Natural killer cell (primary cell): ENCODE measurements at places on chromosomes 12 and 14. TPM values are rescaled to one million over a fixed set of nuclear protein-coding genes. Genes with fewer than 3 reads are reported as not detected.

The DEPDC4 gene
- not detected for total RNA-seq

The IAPP gene
- not detected for total RNA-seq

The TDRD9 gene
- total RNA-seq = 2.2 TPM

The ITGB7 gene
- total RNA-seq = 329 TPM

The RD3L gene
- not detected for total RNA-seq

The PSMC1 gene
- total RNA-seq = 84.1 TPM

The LYZ gene
- 146 TPM for total RNA-seq

GRCh38 chr12:83505586-83505985 lies 818.9 kb downstream of the TMTC2 start:
- H3K27me3 ChIP-seq = no peaks in the 10 kb centered on the region
- H3K27ac ChIP-seq = no peak overlapping the region
- no peak overlapping the region for H3K4me3 ChIP-seq
- H3K36me3 ChIP-seq = no peaks in the 10 kb centered on the region
- no peaks in the 10 kb centered on the region for H3K4me1 ChIP-seq

- no peaks in the 10 kb centered on the region for H3K27me3 ChIP-seq
- no peaks in the 10 kb centered on the region for H3K36me3 ChIP-seq
- no peak overlapping the region for H3K4me3 ChIP-seq
- H3K4me1 ChIP-seq = peaks cover 7% of the 10 kb centered on the region
- DNase-seq = no peak
These were observed 75.9 kb downstream of the DUSP16 start for GRCh38 chr12:12486661-12487240.

- H3K27me3 ChIP-seq = no peaks in the 10 kb centered on the region
- H3K36me3 ChIP-seq = no peaks in the 10 kb centered on the region
- no peak for DNase-seq
These were observed 264.9 kb upstream of the LMO3 start for GRCh38 chr12:16870845-16871244.

DNA sequence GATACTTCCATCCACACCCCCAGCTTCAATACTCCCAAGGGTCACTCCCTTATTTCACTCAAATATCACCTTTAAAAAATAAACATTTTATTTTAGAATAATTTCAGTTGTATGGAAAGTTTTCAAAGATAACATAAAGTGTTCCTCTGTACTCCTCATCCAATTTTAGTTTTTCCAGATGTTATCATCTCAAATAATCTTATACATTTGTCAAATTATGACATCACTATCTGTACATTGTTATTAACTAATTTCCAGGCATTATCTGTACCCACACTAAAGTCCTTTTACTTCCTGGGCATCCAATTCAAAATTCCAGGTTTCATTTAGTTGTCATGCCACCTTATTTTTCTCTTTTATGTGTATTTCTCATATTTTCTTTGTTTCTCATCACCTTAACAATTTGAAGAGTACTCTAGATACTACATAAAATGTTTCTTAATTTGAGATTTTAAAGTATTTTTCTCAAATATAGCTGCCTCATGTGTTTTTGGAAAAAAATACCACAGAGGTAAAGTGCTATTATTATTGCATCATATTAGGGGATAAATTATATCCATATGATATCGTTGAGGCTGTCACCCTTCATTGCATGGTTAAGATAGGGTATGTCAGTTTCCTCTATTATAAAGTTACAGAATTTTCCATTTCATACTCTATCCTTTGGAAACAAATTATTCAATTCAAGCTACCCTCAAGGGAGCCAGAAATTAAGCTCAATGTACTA lies 571.0 kb downstream of the SLC6A15 start:
- H3K27me3 ChIP-seq = no peaks in the 10 kb centered on the region
- no peak for DNase-seq
- no peaks in the 10 kb centered on the region for H3K4me1 ChIP-seq
- H3K27ac ChIP-seq = no peak overlapping the region

DNA sequence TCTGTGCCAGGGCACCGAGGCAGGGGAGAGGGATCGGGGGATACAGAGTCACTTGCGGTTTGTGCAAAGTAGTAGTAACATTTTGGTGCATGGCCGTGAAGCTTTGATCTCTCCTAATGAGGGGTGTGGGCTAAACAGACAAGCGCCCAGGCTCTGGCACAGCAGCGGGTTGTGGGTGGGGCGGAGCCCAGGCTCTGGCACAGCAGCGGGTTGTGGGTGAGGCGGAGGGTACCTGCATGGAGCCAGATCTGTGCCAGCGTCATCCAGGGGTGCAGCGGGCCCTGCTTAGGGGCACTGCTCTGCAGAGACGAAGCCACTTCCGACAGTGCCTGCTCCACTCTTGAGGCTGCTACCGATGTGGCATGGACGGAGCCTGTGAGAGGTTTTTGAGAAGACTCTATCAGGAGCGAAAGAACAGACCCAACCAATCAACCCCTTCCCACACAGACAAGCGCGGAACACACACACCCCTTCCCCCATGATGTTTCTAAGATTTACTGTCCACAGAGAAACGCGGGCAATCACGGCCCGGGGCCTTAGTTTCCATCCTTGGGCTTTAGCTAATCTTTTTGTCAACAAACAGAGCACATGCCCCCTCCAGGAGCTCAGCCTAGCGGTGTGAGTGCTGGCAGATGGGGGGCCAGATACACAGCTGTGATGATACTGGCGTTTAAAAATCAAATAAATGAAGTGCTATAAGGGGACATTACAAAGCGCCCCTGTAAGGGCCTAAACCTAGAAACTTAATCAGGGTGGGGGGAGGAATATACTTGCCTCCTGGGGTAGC lies 196.6 kb downstream of the CALM1 start:
- H3K27ac ChIP-seq = no peak overlapping the region
- no peaks in the 10 kb centered on the region for H3K27me3 ChIP-seq
- no peak for DNase-seq
- no peak overlapping the region for H3K4me3 ChIP-seq
- H3K4me1 ChIP-seq = no peaks in the 10 kb centered on the region

- H3K27ac ChIP-seq = no peak within 1 kb of the TSS
- H3K4me1 ChIP-seq = no peaks in the 10 kb centered on the region
- DNase-seq = no peak
- H3K36me3 ChIP-seq = no peaks in the 10 kb centered on the region
These were observed at the start of gene DCN for GRCh38 chr12:91182636-91183455. DCN (minus strand) TSS chr12:91182817; CDS start chr12:91178552, 4,265 bp downstream.

DNA sequence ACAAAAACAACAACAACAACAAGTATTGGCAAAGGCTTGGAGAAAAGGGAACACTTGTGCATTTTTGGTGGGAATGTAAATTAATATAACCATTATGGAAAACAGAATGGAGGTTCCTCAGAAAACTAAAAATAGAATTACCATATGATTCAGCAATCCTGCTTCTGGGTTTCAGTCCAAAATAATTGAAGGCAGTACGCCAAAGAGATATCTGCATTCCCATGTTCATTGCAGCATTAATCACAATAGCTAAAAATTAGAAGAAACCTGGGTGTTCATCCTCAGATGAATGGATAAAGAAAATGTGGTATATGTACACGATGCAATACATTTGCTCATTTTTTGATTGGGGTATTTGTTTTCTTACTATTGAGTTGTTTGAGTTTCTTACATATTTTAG lies 813.0 kb downstream of the NRXN3 start:
- no peaks in the 10 kb centered on the region for H3K36me3 ChIP-seq
- no peak overlapping the region for H3K27ac ChIP-seq
- H3K4me1 ChIP-seq = no peaks in the 10 kb centered on the region
- no peak overlapping the region for H3K4me3 ChIP-seq
- DNase-seq = no peak

DNA sequence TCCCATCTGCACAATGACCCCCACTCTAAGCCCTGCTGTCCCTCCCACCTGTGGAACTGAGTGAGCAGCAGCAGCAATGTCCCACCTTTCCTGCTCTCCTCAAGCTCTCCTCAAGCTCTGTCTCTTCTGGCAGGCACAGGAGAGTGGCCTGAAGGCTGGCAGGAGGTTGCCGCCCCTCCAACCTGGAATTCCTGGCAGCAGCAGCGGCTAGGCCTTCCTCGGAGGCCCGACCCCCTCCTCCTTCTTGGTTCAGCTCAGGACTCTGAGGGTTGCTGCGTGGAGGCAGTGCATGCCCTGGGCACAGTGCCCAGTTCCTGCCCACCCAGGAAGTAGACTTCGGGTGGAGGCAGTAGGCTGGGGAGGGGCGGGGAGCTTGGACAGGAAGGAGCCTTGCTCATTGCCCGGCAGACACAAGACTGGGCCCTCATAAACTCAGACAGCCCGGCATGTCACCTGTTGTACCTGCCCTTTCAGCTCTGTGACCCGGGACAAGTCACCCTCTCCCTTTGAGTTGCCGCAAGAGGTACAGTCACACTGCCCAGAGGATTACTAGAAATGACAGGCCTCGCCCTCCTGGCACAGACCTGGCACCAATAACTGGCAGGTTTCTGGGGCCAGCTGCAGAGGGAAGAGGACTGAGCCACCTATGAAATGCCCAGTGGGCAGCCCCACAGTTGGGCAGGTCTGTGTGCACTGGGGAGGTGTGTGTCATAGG lies 2.1 kb upstream of the SERPINA1 start:
- no peak overlapping the region for H3K4me3 ChIP-seq

DNA sequence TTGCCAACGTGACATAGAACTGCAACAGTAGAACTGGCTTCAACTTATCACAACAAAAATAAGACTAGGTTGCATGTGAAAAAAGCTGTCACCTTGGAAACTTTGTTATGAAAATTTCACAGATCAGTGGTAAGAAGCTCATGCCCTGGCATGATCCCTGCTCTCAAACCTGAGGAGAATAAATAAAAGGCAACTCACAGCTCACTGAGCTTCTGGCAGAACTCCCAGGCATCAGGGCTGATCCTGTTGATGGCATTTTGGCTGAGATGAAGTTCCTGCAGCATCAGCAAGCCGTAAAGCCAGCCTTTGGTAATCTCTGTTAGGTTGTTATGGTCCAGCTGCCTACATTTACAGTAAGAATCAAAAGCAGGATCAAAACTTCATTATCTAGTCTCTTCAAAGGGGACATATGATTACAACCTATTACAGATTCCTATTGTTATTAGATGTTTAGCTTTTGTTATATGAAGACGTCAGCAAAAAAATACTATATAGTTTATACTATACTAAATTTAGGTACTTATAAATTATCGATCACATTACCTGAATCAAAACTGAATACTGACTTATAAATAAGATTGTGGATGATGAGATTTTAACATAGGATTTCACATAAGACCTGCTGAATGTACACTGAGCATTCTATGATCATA lies 32.0 kb downstream of the LRIG3 start:
- no peaks in the 10 kb centered on the region for H3K36me3 ChIP-seq
- no peak overlapping the region for H3K27ac ChIP-seq
- no peaks in the 10 kb centered on the region for H3K4me1 ChIP-seq
- no peaks in the 10 kb centered on the region for H3K27me3 ChIP-seq
- no peak overlapping the region for H3K4me3 ChIP-seq

DNA sequence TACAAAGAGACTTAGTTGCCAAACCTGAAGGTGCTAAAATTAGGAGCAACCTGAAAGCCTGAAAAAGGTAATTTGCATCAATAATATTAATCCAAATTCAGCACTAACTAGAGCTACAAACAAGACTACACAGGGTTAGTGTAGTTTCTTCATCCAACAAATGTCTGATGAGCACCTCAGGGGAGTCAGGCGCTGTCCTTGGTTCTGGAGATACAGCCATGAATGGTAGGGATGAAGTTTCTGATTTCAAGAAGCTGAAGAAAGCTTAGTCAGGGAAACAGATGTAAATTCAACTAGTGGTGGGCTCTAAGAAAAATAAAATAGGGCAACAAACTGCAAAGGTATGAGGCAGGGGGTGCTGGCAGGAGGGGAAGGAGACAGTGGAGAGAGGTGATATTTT lies 266.3 kb downstream of the GLT1D1 start:
- H3K36me3 ChIP-seq = no peaks in the 10 kb centered on the region
- no peaks in the 10 kb centered on the region for H3K4me1 ChIP-seq
- H3K27ac ChIP-seq = no peak overlapping the region
- H3K27me3 ChIP-seq = no peaks in the 10 kb centered on the region

GRCh38 chr14:99649219-99649618 lies 4.3 kb downstream of the HHIPL1 start:
- no peak for DNase-seq
- no peak overlapping the region for H3K27ac ChIP-seq
- H3K27me3 ChIP-seq = peaks cover 6% of the 10 kb centered on the region
- H3K36me3 ChIP-seq = no peaks in the 10 kb centered on the region

- no peaks in the 10 kb centered on the region for H3K4me1 ChIP-seq
- H3K4me3 ChIP-seq = no peak overlapping the region
- no peak for DNase-seq
- no peak overlapping the region for H3K27ac ChIP-seq
- H3K27me3 ChIP-seq = no peaks in the 10 kb centered on the region
These were observed 74.7 kb downstream of the DBX2 start for GRCh38 chr12:44976246-44976645.

DNA sequence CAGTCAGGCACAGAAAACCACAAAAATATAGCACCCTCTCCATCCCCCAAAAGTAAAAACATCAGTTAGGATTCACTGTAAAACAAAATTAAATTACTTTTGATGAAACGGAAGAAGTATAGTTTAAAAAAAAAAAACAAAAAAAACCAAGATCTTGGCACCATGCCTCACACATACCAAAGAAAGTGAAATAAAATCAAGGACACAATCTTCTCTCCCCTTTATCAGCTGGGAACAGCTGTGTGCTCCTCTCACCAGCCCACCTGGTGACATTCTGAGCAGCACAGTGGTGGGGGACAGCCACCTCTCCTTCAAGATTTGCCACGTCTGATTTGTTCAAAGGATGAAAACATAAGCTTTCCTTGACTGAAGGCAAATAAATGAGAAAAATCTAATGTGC lies 55.5 kb downstream of the ESR2 start:
- H3K4me3 ChIP-seq = no peak overlapping the region
- peaks cover 22% of the 10 kb centered on the region for H3K4me1 ChIP-seq
- H3K27ac ChIP-seq = no peak overlapping the region
- no peak for DNase-seq
- H3K36me3 ChIP-seq = no peaks in the 10 kb centered on the region
